IPS DF 19.7 (cell line): ENCODE measurements at places on chromosomes 3 and 15.

GRCh38 chr15:28933710-28934445 lies 48.1 kb downstream of the APBA2 start:
- no peak for DNase-seq

DNA sequence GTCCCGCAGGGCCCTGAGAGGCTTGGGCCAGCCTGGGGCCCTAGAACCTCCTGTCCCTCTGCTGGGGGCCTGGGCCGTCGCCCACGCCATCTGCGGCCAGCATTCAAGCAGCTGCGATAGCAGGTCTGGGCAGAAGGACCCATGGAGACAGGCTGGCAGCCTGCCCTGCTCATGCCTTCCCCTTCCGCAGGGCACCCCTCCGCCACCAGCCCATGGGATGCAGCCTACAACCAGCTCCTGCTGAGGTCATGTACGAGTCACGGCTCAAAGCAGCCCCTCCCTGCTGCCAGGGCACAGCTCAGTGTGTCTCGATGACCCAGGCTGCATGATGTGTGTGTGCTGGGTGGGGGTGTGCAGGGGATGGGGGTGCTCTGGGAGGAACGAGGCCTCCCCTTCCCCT lies 27.8 kb downstream of the DUSP7 start:
- DNase-seq: no peak

- DNase-seq: no peak
These were observed 29.9 kb downstream of the IGSF10 start for GRCh38 chr3:151430821-151431484.

GRCh38 chr3:140706360-140706759 lies 28.5 kb downstream of the TRIM42 start:
- no peak for DNase-seq

DNA sequence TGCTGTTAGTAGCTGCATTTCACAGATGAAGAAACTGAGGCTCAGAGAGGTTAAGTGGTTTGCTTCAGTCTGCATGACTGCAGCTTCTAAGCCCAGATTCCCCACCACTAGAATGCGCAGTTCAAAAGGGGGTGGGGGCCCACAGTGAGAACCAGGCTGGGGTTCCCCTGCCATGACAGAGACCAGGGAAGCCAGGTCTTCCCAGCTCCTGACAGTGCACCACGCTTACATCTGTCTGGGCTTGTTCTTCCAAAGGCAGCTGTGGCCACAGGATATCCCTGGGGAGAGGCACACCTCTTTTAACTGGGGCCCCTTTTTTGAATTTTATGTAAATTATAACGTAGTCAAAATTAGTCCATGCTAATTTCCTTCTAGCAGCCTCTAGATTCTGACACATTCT lies 5.3 kb downstream of the PLEKHO2 start:
- DNase-seq: no peak
